A549 treated with ZK216348 at 1 μM for 4 hours (cell line): ENCODE measurements at places on chromosomes 1 and 21. TPM values are rescaled to one million over a fixed set of nuclear protein-coding genes. Genes with fewer than 3 reads are reported as not detected.

The SLC44A5 gene
- total RNA-seq = 0.09 to 0.14 TPM (median 0.11 TPM) in 3 of 5 replicates, not detected in the others

The LENEP gene
- total RNA-seq = not detected in 5 replicates

The RPTN gene
- total RNA-seq = 0.07 TPM in 1 of 5 replicates, not detected in the others

The SMG7 gene
- 33.6 to 42.3 TPM (median 36.1 TPM) in 5 replicates for total RNA-seq

The DNAI4 gene
- 0.37 to 1.4 TPM (median 0.47 TPM) in 5 replicates for total RNA-seq
